Activated T-helper 2 cell treated with anti-CD3 and anti-CD28 coated beads, Interferon-gamma antibody, Interleukin-2, Interleukin-4, amounts not matched to agents 10 μg/mL and 5 μg/mL and 100 μg/mL, durations not matched to agents 14 hours and 24 hours and 36 hours (primary cell): ENCODE measurements at places on chromosomes 5 and 9. TPM values are rescaled to one million over a fixed set of nuclear protein-coding genes. Genes with fewer than 3 reads are reported as not detected.

DNA sequence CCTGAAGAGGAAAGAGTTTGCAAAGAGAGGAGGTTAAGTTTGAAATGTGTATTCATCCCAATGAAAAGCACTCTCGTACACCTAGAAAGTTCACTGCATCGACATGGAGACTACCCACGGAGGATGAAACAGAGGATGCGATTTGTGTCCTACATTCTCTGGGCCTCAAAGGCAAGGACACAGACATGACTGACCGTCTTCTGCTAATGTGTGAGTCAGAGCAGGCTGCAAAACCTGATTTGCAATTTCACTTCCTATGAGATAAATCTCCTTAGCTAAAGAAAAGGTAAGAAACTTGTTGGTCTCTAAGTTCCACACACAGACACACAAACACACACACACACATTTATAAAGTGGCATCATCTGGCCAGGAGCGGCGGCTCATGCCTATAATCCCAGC, 98.6 kb downstream of the GNAQ start:
- no peak overlapping the region for H3K4me3 ChIP-seq
- H3K4me1 ChIP-seq: peaks cover 38% of the 10 kb centered on the region

INSL4 gene
- total RNA-seq: not detected in 2 replicates

DNA sequence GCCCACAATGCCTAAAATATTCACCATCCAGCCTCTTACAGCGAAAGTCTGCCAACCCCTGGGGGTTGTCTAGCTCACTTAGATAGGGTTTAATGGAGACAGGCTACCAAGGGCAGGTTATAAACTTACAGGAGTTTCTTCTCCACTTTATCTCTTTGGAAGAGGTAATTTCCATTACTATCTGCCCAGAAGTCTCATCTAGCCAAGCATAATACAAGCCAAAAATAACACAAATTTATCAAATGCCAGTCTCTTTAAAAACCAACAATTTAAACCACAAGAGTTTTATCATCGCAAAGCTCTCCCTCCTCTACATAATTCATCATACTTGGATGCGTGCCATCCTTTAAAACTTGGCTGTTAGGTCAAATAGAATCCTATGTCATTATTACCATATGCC, 6.2 kb downstream of the RBM22 start:
- no peak overlapping the region for H3K27ac ChIP-seq
- DNase-seq: no peak
- H3K27me3 ChIP-seq: no peaks in the 10 kb centered on the region
- H3K36me3 ChIP-seq: peaks cover 69% of the 10 kb centered on the region

GRCh38 chr9:135176284-135176683, 88.8 kb downstream of the OLFM1 start:
- no peaks in the 10 kb centered on the region for H3K27me3 ChIP-seq
- H3K36me3 ChIP-seq: no peaks in the 10 kb centered on the region
- DNase-seq: no peak
- no peak overlapping the region for H3K27ac ChIP-seq

LARP1 gene
- 278 and 301 TPM in 2 replicates for total RNA-seq

- no peaks in the 10 kb centered on the region for H3K4me1 ChIP-seq
- H3K27me3 ChIP-seq: peaks cover under 1% of the 10 kb centered on the region
- no peak for DNase-seq
- H3K36me3 ChIP-seq: no peaks in the 10 kb centered on the region
Observed at GRCh38 chr5:180142021-180142765, 66.8 kb downstream of the RASGEF1C start.

DNA sequence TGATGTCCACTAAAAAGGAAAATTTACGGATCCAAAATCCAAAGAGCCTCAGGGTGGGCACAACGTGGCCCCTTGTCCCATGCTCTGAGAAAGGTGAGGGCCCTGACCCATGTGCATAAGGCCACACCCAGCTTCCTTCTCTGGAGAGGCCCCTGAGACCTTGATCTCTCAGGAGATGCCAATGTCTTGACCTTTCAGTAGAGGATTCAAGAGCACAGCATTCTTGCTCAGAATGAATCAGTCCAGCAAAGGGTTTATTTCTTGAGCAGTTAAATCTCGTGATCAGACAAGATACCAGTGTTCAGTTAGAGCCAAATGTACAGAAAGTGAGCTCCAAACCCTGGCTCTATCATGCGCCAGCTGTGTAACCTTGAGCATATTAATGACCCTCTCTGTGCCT, 115.9 kb upstream of the DAPK1 start:
- no peaks in the 10 kb centered on the region for H3K36me3 ChIP-seq
- no peak overlapping the region for H3K27ac ChIP-seq
- H3K27me3 ChIP-seq: peaks cover 5% of the 10 kb centered on the region
- no peak for DNase-seq

PPP1R26 gene
- total RNA-seq: 2.2 and 2.3 TPM in 2 replicates

- H3K4me3 ChIP-seq: no peak overlapping the region
- no peak for DNase-seq
Observed at GRCh38 chr5:1549475-1550030, 25.8 kb upstream of the LPCAT1 start.

DNA sequence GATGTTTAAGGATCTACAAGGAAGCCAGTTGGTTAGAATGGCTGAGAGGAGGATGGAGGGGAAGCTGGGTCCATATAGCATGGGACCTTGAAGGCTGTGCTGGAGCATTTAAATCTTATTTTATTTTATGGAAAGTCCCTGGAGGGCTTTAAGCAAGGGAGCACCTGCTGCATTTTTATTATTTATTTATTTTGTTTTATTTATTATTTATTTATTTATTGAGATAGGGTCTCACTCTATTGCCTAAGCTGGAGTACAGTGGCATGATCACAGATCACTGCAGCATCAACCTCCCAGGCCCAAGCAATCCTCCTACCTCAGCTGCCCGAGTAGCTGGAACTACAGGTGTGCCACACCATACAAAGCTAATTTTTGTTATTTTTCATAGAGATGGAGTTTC, 4.9 kb upstream of the MVB12B start:
- no peak for DNase-seq
- peaks cover 3% of the 10 kb centered on the region for H3K36me3 ChIP-seq
- peaks cover 48% of the 10 kb centered on the region for H3K27me3 ChIP-seq

- peak overlapping the region; percentile 86 for H3K4me3 ChIP-seq
- peak overlapping the region; percentile 84 for H3K27ac ChIP-seq
- H3K27me3 ChIP-seq: no peaks in the 10 kb centered on the region
- H3K36me3 ChIP-seq: peaks cover 7% of the 10 kb centered on the region
Observed at GRCh38 chr9:36258996-36259533, 817 bp upstream of the GNE start.

FBP2 gene
- total RNA-seq: not detected in 2 replicates

- H3K27ac ChIP-seq: peak overlapping the region; percentile 47
- H3K27me3 ChIP-seq: no peaks in the 10 kb centered on the region
- peaks cover 22% of the 10 kb centered on the region for H3K36me3 ChIP-seq
- no peak overlapping the region for H3K4me3 ChIP-seq
- peaks cover 64% of the 10 kb centered on the region for H3K4me1 ChIP-seq
- DNase-seq: no peak
Observed at GRCh38 chr9:20513126-20513913, 109.0 kb downstream of the MLLT3 start.

DNA sequence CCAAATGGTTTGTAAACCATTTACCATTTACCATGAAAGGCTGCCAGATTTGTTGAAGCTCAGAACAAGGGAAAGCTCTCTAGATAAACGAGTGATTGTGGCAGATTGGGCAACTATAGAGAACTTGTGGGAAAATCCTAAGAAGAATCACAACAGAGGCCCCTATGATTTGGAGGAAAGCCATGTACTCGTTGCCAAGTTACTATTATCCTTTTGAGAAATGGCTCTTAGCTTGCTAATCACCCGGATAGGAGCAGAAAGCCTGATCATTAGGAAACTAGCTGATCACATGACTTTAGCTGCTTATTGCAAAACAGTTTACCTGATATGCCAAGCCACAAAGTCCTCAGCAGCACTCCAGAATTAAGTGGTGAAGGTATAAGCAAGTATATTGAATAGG, 23.5 kb upstream of the ATG10 start:
- no peak overlapping the region for H3K27ac ChIP-seq
- H3K4me3 ChIP-seq: no peak overlapping the region
- no peaks in the 10 kb centered on the region for H3K36me3 ChIP-seq
- no peak for DNase-seq

GRCh38 chr9:14868772-14869583, 41.2 kb downstream of the FREM1 start:
- H3K27ac ChIP-seq: no peak overlapping the region
- no peak overlapping the region for H3K4me3 ChIP-seq
- DNase-seq: no peak
- no peaks in the 10 kb centered on the region for H3K36me3 ChIP-seq

GRCh38 chr5:173807181-173807655, 80.9 kb upstream of the CPEB4 start:
- H3K36me3 ChIP-seq: no peaks in the 10 kb centered on the region
- no peak overlapping the region for H3K4me3 ChIP-seq
- H3K27ac ChIP-seq: no peak overlapping the region
- DNase-seq: no peak

- H3K4me1 ChIP-seq: peaks cover 26% of the 10 kb centered on the region
- no peak overlapping the region for H3K4me3 ChIP-seq
- peaks cover 19% of the 10 kb centered on the region for H3K36me3 ChIP-seq
- no peak for DNase-seq
Observed at GRCh38 chr5:34005681-34006080, 2.2 kb downstream of the AMACR start.

DNA sequence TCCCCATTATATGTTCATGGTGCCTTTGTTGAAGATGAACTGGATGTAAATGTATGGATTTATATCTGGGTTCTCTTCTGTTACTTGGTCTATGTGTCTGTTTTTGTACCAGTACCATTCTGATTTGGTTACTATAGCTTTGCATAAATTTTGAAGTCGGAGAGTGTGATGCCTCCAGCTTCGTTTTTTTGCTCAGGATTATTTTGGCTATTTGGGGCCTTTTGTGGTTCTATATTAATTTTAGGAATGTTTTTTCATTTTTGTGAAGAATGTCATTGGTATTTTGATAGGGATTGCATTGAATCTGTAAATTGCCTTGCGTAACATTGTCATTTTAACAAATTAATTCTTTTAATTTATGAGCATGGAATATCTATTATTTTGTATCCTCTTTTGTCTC, 36.6 kb upstream of the ZNF366 start:
- no peaks in the 10 kb centered on the region for H3K4me1 ChIP-seq
- H3K4me3 ChIP-seq: no peak overlapping the region
- H3K27ac ChIP-seq: no peak overlapping the region
- peaks cover 13% of the 10 kb centered on the region for H3K27me3 ChIP-seq
- H3K36me3 ChIP-seq: no peaks in the 10 kb centered on the region

GRCh38 chr9:99274495-99274894, 52.4 kb downstream of the SEC61B start:
- peaks cover 2% of the 10 kb centered on the region for H3K4me1 ChIP-seq
- no peaks in the 10 kb centered on the region for H3K36me3 ChIP-seq
- H3K27ac ChIP-seq: no peak overlapping the region
- no peak overlapping the region for H3K4me3 ChIP-seq
- peaks cover 21% of the 10 kb centered on the region for H3K27me3 ChIP-seq

ANKRD33B gene
- total RNA-seq: 31.1 and 31.5 TPM in 2 replicates

DNA sequence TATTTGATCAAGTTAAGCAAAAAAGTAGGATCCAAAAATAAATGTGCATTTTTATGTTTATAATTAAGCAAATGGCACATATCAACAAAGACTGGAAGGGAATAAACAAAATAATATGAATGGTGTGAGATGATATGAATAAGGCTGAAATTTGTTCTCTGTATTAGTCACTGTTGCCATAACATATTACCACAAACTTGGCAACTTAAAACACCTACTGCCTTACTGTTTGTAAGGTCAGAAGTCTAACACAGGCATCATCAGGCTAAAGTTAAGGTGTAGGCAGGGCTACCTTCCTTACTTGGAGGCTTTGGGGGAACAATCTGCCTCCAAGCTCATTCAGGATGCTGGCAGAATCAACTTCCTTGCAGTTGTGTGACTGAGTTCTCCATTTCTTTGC, 19.3 kb downstream of the PGGT1B start:
- no peak overlapping the region for H3K27ac ChIP-seq
- peaks cover 21% of the 10 kb centered on the region for H3K36me3 ChIP-seq
- DNase-seq: no peak
- peaks cover 9% of the 10 kb centered on the region for H3K4me1 ChIP-seq
- H3K4me3 ChIP-seq: no peak overlapping the region

CLINT1 gene
- 95.2 and 100 TPM in 2 replicates for total RNA-seq

GRCh38 chr5:17185773-17186172, 31.7 kb upstream of the BASP1 start:
- no peak overlapping the region for H3K4me3 ChIP-seq
- H3K4me1 ChIP-seq: peaks cover 2% of the 10 kb centered on the region
- no peaks in the 10 kb centered on the region for H3K36me3 ChIP-seq
- H3K27me3 ChIP-seq: no peaks in the 10 kb centered on the region

GRCh38 chr9:91436841-91437240, 13.2 kb upstream of the NFIL3 start:
- H3K4me3 ChIP-seq: no peak overlapping the region
- DNase-seq: no peak
- H3K4me1 ChIP-seq: peaks cover 12% of the 10 kb centered on the region
- no peak overlapping the region for H3K27ac ChIP-seq

DNA sequence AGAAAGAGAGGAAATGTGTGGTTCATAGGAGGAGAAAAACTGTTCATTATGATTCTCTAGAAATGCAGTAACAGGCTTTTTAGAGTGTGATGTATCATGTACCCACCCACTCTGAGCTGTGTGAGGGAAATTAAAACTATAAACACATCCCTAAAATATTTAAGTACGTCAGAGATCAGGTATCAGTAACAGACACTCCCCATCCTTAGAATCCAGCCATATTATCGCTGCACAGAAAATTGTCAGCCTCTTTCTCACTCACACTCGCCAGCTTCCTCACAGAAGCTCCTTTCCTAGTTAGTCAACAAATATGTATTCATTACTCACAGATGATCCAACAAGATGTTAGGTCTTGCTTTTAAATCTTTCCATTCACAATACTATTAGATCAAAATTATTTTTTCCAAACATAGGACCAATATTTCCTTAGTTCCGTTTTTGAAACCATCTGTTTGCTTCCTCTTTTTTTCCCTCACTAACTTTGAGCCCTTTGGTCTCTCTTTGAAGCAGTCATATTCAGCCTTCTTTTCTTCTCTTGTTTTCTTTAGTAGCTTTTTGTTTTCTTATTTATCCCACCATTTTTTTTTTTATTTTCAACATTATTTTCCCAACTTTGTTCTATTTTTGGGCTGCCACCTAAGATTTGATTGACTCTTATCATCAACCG, 13.6 kb upstream of the MAST4 start:
- H3K27me3 ChIP-seq: peaks cover 20% of the 10 kb centered on the region
- H3K4me3 ChIP-seq: no peak overlapping the region
- DNase-seq: no peak
- no peak overlapping the region for H3K27ac ChIP-seq

OLFML2A gene
- 0.11 TPM in 1 of 2 replicates, not detected in the other for total RNA-seq
